ENCODE measurements at places on chromosomes 12 and 14.

- DNase-seq = no peak
Observed at GRCh38 chr14:49545071-49545470, 41.1 kb downstream of the RPS29 start.

- no peak for DNase-seq
Observed at GRCh38 chr14:36975834-36976233, 196.6 kb downstream of the SLC25A21 start.

DNA sequence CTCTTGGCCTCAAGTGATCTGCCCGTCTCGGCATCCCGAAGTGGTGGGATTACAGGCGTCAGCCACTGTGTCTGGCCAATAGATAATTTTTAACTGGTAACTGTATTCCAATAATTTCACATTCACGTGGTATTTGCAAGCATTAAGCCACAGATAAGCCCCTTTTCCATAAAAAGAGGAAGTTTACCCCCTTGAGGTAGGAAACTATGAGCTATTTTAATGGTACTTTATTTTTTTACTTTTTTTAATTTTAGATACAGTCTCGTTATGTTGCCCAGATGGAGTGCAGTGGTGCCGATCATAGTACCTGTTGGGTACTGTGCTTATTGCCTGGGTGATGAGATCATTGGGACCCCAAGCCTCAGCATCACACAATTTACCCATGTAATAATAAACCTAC, 42.9 kb upstream of the AP4S1 start:
- no peak for DNase-seq

- DNase-seq = no peak
Observed at GRCh38 chr14:69132513-69133181, 20.3 kb downstream of the DCAF5 start.

DNA sequence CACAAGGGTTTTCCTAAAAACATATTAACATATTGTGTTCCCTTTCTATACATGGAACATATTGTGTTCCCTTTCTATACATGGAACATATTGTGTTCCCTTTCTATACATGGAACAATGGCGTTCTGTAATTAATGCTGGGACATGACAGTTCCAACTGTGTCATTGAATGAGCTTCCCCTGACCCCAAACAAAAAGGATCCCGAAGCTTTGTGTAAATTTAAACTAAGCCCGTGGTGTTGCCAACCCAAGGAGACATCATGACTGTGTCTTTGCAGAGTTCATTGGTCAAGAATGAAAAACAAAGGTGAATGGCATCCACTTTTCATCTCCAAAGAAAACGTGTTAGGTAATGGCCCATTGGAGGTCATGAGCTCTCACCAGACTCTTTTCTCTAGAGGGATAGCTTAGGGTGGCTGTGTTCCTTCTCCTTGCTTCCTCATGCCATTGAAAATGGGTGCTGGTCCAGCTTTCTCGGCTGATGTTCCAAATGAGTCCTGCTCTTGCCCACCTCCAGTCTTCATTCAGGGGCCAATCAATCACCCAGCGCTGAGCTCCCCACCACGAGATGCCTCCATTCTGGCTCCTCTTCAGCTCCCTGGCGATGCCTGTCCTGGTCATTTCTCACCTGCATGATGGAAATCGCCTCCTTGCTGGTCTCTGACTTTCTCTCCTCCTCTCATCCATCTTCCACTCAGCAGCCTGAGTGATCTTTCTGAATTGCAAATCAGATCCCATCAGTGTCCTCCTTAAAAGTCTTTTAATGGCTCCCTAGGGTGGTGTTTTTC, 156.1 kb downstream of the VRK1 start:
- DNase-seq = no peak
